CD4-positive, alpha-beta T cell treated with Interleukin-10 for 1 hour (primary cell): ENCODE measurements at places on chromosomes 16 and 17.

GRCh38 chr17:51618476-51618875 is 358.1 kb downstream of the UTP18 start:
- no peak for DNase-seq

GRCh38 chr17:70535986-70536385 is 366.7 kb downstream of the KCNJ2 start:
- no peak for DNase-seq

DNA sequence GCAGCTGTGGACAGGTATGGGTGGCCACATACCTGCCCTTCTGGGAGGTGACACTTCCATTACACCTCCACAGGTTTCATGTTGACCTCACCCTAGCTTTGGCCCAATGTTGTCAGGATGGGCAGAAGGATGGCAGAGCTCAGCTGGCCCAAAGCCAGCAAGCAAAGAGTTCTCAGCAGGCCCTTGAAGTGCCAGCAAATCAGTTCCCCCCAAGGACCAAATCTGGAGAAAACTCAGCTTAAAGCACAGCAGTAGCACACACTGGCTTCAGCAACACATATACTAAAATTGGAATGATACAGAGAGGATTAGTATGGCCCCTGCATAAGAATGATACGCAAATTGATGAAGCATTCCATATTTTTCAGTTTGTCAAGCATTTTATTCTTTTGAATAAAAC is 13.4 kb downstream of the ARL4D start:
- no peak for DNase-seq

DNA sequence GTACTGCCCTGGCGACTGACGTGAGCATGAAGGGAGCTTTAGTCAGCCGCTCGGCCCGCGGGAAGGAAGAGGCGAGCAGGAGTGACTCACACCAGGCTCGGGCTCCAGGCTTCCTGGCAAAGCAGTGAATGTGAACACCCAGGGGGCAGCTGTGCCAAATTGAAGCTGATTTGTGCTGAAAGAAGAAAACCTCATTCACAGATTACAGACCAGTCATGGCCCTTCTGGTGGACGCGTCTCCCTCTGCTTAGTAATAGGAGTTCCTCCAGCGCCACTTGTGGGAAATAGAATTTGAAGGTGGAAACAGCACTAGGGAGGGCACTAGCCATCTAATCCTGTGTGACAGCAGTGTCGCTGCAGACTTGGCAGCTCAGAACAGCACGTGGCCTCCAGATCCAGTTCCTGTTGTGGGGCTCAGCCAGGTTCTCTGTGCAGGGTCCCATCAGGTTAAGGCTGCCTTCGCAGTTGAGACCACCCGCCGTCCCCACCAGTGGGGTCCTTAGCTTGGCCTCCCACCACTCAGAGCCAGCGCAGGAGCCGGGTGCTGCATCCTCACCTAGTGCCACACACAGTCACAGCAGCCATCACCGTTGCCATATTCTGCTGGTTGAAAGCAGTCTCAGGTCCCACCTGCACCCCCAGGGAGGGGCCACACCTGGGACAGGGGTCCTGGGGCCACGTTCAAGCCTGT is 164.5 kb upstream of the CHMP6 start:
- no peak for DNase-seq

- DNase-seq = no peak
Observed at GRCh38 chr17:70804161-70804560, 634.8 kb downstream of the KCNJ2 start.
